Dorsolateral prefrontal cortex (tissue), 122 donors: ENCODE measurements at places on chromosomes 16 and 17.

GRCh38 chr17:48565022-48565554 is 13.1 kb downstream of the HOXB4 start:
- DNase-seq = no peak

DNA sequence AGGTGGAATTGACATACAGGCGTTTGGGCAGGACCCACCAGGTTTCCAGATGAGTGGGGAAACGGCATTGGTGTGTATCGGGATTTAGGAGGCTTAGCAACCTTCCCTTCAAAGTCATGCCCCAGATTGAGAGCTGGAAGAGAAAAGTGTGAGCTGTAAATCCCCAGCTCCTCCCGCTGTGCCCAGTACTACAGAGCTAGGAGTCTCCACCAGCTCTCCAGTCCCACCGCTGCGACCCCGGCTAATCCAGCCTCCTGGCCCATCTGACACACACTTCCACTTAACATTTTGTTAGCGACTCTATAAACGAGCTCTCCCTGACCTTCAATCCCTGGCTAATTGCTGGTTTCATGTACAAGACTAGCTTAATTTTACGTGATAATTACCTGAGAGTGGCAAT is 29.9 kb upstream of the LHX1 start:
- DNase-seq = no peak

DNA sequence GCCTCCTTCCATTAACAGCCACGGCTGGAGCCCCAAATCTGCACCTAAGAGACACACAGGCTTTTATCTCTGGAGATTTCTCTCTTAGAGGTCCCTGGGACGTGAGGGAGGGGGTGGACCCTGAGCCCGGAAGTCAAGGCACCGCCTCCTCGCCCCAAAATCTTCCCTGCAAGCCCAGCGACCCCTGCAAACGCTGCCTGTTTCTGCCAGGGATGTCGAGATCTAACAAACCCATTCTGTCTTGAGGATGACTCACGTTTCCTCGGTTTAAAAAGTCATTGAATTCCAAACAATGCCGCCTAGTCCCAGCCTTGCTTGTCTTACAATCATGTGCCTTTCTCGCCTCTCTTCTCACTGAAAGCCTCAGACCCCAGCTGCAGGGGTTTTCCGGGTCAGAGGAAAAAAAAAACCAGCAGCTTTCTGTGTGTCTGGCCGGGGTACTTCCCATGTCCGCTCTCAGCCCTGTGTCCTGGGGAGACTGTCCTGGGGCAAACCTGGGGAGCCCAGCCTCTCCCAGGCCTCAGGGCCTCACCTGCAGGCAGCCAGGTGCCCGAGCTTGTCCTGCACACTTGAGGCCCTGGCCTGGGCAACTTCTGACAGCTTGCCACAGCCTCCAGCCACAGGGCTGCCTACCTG is 15.4 kb downstream of the ARL2BP start:
- DNase-seq = no peak

DNA sequence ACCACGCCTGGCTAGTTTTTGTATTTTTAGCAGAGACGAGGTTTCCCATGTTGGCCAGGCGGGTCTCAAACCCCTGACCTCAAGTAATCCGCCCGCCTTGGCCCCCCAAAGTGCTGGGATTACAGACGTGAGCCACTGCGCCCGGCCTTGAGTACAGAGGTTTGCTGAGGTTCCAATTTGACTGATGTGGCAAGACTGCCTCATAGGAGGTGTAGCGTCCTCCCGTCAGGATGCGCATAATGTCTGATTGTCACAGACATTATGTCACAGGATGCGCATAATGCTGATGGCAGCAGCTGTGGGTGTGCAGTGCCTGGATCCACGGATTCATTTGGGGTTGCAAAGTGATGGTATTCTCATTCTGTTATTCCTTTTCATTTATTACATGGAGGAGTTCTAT is 45.2 kb downstream of the HAPSTR1 start:
- DNase-seq = no peak

DNA sequence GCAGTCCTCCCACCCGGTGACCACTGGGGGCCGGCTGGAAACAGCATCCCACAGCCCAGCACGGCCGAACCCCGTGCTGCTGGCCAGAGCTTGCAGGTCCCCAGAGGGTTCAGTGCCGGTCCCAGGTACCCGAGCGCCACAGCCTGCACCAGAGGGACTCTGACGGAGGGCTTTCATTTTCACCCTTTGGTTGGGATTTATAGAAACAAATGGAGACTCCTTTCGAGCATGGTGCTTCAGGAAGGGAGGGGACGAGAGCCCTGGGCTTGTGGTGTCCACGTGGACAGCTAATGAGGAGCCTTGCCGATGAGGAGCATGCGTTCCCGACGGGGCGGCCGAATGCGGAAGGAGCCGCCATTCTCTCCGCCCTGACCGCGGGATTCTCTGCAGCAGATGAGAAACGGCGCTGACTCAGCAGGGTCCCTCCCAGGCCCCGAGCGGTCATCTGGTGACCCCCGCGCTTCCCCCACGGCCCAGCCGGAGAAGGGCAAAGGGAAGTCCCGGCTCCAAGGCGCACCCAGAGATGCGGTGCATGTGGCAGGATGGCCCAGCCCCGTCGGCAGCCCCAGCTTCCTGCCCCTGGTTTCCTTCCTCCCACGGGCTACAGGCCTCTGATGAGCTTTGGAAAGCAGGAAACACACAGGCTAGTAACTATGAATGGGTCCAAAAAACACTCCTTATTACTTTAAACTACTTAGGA is 9.8 kb downstream of the SLC38A10 start:
- DNase-seq = peak; percentile 58

DNA sequence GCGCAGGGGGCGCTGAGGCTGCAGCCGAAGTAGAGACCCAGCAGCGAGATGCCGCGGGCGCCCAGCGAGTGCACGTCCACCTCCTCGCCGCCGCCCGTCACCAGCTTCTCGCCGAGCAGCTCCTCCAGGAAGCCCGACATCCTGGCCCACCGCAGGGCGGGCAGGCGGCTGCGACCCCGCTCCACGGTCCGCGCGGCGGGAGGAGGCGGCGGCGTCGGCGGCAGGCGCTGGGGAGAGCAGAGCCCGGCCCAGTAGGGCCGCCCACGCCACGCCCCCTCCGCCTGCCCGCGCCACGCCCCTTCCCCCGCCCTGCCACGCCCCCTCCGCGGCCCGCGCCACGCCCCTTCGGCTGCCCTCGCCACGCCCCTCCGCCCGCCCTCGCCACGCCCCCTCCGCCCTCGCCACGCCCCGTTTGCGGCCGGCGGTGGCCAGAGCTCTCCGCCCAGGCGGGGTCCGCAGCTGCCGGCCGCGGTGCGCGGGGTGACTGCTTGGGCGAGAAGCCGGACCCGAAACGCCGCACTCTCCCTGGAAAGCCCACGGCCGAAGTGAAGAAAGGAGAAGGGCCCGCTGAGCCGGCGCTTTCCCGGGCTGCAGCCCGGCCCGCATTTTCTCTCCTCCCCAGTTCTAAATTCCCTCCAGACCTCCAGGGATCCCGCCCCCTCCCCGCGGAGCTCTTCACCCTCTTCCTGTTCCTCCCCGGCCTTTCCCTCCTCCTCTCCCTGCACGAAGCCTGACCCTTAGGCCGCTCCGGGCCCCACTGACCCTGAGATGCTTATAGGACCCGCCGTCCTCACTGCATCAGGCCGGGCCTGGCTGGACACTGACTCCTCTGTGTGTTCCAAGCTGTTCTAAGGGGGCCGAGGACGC is at the start of gene NXN:
TSS of gene NXN (minus strand) at position 238 of the 867 bp plus-strand sequence.
- DNase-seq = peak; percentile 60

DNA sequence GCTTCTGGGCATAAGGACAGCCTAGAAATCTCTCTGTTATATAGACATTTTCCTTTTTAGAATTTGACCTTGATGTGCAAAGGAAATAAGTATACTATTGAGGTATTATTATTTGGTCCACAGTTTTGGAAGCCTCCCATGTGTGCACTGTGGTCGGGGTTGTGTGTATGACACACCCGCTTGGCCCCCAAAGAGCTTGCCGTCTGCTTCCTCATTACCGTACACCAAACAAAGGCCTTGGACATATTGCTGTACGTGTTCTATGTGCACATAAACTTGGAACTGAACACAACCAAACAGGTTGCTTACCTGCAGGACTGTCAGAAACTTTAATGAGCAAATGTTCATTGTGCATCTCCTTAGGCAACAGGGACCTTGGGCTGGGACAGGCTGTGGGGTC is 38.2 kb downstream of the METRNL start:
- no peak for DNase-seq

DNA sequence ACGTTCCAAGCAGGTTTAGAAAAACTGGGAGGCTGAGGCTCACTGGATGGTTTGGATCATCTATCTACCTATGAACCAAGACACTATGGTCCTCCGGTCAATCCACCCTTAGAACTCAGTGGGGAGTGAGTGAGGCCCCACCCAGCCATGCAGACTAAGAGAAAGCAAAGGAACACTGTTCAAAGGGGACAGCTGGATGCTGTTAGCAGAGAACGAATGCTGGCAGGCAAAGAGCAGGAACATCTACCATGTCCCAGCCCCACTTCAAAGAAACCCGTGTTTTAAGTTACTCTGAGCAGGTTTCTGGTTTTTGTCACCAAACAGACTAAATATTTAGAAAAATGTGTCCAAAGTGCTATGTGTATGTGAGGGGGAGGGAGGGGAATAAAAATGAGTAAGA is 183.4 kb upstream of the XYLT1 start:
- no peak for DNase-seq

DNA sequence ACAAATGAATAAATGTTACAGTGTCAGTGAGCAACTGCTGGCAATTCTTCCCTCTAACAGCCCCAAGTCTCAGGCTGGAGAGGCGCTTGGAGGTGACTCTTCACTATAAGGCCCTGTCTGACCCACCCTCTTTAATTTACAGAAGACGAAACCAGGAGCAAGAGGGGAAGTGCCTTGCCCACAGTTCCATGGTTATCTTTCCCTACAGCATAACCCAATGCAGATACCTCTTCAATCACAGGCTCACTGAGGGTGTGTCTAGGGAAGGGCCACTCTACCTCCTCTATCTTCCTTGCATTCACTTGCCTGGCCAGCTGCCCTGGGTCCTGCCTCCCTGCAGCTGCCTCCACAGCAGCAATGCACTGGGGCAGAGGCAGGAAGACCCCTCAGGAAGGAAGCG is 9.6 kb upstream of the N4BP1 start:
- DNase-seq = no peak

- no peak for DNase-seq
Observed at GRCh38 chr17:80691784-80692183, 147.1 kb downstream of the RPTOR start.

DNA sequence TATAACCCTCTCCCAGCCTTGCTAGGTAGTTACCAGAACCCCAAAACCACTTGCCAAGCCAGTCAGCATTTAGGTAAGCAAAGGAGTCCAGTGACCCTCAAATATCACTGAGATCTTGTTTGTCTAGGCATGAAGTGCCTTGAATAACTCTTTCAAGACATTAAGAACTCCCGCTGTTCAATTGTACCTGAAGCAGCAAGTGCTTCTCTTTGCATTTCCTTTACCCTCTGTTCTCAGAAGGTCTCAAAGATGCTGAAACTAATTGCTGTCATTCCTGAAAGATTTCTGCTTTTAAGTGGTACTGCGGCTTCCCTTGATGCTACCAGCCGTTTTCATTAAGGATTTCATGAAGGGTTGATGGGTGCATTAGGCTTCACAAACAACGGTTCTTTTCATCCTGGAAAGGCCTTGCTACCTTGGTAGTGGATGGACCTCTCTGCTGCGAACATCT is 142.7 kb downstream of the PITPNC1 start:
- DNase-seq = no peak

GRCh38 chr17:56880571-56880970 is 33.3 kb downstream of the TRIM25 start:
- DNase-seq = no peak

GRCh38 chr16:53895851-53896250 is 191.9 kb downstream of the FTO start:
- no peak for DNase-seq

GRCh38 chr16:68704232-68704867 is 32.7 kb upstream of the CDH1 start:
- peak; percentile 28 for DNase-seq

DNA sequence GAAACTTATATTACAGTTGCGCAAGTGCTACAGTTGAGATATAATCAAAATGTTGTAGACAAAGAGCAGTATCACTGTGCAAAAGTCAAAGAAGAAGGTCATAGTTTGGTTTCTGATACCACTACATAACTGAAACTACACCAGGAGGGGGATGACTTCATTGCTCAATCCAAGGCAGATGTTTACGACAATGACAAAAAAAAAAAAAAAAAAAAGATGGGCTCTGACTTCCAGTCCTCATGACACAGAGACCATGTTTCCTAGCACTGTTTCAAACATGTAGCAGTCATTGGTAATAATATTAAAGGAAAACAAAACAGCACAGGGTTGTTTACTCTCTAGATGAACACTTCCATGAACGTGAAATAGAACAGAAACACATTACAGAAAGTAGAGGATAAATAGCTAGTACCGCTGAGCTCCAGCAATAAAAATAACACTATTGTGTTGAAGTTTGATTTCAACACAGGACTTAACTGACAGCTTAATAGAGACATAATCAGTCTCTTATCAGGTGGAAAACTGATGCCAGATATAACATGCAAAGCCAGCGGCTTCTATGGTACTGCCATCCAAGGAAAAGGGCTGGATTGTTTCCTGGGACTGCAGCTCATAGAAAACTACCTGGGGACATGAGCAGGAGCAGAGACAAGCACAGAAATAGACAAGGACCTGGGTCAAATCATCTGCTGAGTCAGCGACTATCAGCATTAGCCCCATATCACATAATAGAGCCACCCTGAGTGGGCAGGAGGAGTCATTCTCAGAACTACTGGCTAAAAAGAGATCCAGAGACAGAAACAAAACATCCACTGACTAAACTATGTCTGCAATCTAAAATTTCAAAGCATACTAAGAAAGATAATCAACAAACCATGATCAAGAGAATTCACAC is 463.6 kb upstream of the SOX9 start:
- no peak for DNase-seq

GRCh38 chr17:73278049-73278464 is 16.4 kb upstream of the CPSF4L start:
- no peak for DNase-seq

DNA sequence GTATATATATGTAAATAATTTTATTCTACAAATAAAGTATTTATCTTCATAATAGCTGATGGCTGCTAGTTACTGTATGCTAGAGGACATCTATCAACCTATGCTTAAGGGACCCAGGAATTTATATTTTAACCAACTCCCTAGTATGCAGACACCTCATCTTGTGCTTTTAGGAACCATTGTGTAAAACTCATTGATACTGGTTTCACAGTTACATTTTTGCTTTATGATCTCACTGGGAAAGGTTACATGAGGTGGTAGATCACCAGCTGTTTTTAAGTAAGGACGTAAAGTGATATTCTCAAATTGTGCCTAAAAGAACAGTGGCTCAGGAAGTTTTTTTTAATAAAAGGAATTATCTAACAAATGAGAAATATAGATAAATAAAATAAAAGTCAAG is 56.4 kb downstream of the VMP1 start:
- DNase-seq = no peak

GRCh38 chr16:68202091-68202519 is 33.8 kb downstream of the ESRP2 start:
- no peak for DNase-seq

GRCh38 chr17:63826468-63827001 is 696 bp upstream of the PSMC5 start:
- no peak for DNase-seq

DNA sequence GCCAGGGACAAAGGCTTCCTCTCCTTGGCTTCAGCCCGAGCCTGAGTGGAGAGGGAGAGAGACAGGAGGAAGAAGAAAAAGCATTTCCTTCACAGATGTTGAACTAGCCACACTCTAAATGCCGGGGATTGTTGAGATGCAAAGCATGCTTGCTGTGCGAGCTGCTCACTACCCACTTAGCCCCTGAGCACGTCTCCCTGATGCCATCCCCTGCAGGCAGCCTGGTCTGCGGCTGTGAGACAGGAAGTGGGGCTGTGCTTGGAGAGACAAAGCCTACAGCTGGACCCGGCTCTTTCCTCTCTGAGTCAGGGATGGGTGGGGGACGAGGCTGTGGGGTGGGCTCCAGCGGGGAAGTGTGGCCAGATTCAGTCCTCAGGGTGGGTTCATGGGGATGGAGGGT is 13.7 kb downstream of the WNT9B start:
- no peak for DNase-seq
